ENCODE measurements at places on chromosomes 16 and 17. TPM values are rescaled to one million over a fixed set of nuclear protein-coding genes. Genes with fewer than 3 reads are reported as not detected.

The TOP2A gene
- 0.28 TPM for polyA plus RNA-seq

GRCh38 chr17:19345067-19345460 lies 17.5 kb downstream of the B9D1 start:
- no peak for DNase-seq

DNA sequence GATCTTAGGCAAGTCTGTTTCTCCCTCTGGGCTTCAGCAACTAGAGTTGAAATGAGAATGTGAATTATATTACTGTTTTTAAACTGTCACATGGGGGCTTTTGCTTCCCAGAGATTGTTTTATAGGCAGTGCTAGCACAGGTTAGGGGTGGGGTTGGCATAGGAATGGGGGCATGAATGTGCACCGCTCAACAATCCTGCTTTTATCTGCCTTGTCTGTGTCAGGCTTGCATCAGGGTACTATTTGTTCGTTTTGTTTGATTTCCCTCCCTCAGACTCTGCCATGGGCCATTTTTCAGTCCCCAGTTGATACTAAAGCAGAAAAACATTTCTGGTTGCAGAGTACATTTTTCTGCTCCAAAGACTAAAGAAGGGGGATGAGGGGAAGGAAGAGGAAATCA lies 34.6 kb upstream of the IRX6 start:
- no peak for DNase-seq

DNA sequence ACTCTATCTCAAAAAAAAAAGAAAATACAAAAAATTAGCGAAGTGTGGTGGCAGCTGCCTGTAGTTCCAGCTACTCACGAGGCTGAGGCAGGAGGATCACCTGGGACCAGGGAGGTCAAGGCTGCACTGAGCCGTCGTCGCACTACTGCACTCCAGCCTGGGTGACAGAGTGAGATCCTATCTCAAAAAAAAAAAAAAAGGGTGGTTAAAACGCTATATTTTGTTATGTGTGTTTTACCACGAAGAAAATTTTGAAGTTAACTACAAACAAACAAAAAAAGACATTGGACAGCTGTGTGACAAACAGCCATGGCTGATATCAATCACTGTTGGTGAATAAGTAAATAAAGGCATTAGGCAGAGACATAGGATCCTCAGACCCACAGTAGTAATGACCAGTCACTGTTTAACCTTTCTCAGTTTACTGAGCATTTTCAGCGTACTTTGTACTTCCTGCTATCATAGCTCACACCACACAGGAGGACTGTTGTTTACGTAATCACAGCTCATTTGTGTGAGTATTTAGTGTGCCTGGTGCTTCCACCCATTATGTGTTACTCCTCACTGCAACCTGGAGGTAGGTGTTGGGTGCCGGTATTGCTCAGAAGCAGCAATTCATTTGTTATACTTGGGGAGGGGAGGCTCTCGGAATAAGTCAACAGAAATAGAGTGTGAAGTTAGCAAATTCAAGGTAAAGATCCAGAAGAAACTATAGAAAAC lies 55.4 kb downstream of the COPRS start:
- DNase-seq = no peak

The PNPO gene
- polyA plus RNA-seq = 29.7 TPM

- DNase-seq = no peak
Observed at GRCh38 chr16:5075637-5076036, 4.0 kb downstream of the ALG1 start.

GRCh38 chr16:87747626-87748414 lies 18.0 kb downstream of the KLHDC4 start:
- no peak for DNase-seq

DNA sequence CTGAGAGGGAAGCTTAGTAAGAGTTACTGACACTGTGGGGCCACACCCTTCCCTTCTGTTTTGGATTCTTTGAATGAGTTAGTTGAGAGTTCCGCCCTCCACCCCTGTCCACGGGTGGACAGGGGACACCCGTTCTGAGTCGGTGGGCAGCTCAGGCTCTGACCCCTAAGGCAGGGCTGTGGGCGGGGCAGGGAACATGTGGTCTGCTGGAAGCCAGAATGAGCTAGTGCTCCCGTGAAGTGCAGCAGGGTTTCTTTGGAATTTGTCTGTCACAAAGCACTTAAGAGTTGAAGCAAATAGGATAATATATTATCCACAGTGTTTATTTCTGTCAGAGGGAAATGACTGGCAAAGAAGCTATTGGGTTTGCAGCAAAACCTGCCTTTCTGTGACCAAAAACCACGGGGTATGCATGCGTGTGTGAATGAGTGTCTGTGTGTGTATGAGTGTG lies 90.1 kb downstream of the CLEC16A start:
- no peak for DNase-seq

The CES5A gene
- not detected for polyA plus RNA-seq

GRCh38 chr17:2690165-2691068 lies 21.1 kb downstream of the CLUH start:
- no peak for DNase-seq

The RTN4RL1 gene
- polyA plus RNA-seq = 0.11 TPM

The CRYBA1 gene
- not detected for polyA plus RNA-seq

The HOXB6 gene
- not detected for polyA plus RNA-seq

DNA sequence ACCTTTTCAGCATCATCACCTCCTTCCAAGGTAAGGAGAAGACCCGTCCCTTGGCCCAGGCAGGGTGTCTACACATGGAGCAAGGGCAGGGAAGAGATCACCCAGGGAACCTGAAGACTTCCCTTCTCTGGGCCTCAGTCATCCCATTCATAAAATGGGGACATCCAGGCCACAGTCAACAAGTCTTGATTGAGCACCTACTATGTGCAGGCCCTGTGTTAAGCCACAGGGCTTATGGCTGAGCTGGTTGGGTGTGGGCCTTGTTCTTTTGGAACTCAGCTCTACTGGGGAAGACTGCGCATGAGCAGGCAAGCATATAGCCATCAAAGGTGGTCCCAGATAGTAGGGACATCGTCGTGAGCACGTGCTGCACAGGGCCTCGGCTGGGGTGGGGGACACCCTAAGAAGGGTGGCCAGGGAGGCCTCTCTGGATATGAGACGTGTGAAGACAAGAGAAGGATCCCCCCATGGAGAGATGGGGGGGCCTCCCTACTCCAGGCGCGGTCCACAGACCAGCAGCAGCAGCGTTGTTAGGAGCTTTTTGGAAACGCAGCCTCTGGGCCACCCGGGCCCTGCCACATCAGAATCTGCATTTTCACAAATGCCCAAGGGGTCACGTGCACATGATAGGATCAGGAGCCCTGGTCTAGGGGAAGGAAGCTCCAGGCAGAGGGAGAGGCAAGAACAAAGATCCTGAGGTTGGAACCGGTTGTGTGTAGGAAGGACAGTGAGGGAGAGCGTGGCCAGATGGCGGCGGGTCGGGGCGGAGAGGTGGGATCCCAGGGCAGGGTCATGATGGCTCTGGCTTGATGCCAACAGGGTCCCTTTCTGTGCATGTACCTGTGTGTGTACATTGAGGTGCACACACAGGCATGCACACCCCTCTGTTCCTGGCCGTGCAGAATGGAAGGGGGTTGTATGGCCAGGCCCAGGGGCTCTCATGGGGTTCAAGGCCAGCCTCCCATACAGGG lies 5.9 kb upstream of the ADGRG3 start:
- no peak for DNase-seq

GRCh38 chr16:14148016-14148415 lies 76.9 kb downstream of the MRTFB start:
- DNase-seq = no peak

GRCh38 chr16:85634747-85635544 lies 21.8 kb downstream of the GSE1 start:
- DNase-seq = no peak

DNA sequence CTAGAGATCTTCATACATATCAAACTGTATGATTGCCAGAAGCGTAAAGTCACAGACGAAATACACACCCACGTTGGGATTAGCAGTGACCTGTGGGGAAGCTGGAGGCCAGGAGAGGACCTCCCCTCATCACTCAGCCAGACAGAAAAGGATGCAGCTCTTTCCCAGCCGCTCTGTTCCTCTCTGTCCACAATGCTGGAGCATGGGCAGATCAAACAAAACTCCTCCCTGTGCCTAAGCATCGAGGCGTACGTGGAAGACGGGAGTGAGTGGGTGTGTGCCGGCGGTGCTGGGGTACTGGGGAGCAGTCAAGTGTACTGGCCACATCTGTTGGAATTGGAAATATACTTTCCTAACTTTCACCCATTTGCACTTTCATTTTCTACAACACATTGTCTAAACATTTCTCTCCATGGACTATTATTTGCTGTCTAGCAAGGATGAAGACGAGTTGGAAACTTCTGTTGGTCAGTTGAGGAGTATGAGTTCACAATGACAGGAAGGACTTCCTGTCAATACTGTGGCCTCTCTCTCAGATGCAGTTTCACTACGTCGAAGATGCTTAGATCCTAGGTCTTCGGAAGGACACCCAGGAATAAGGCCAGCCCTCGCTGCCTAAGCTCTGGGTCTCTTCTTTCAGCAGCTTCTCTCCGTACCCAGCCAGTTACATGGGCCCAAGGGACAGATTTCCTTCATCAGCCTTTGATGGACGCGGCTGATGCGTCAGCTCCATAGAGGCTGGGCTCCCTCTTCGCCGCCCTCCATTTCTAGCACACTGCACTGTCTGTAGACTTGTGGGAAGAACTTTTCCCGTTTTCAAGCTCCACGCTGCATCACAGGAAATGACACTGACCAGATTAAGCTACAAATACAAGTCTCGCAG lies 30.6 kb upstream of the ENDOV start:
- no peak for DNase-seq

- DNase-seq = no peak
Observed at GRCh38 chr16:21642861-21643260, 9.5 kb downstream of the IGSF6 start.

The NPEPPS gene
- 53.1 TPM for polyA plus RNA-seq

The PRR35 gene
- polyA plus RNA-seq = not detected

DNA sequence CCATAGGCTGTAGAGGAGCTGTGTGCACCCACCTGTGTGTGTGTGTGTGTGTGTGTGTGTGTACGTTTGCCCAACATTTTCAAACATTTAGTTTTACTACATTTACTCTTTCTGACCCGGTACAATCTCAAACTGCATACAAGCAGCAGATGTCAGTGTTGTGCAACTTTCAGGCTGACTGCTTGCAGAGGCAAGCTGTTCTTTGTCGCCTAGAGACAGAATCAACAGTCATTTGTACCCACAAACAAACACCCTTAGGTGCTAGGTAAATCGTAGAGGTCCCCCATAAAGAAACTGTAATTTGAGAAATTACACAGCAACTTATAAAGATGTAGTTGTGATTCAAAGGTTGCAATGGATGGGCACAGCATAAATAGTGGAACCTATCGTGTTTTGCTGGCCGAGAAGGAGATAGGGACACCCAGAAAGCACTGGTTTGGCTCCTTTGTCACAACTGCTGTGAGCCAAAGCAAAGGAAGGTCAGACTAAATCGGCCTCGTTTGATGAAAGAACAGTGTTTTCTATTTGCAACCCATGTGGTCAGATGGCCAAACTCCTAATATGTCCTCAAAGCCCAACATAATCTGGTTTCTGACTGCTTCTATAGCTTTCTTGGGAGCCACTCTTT lies 478.4 kb downstream of the TOX3 start:
- no peak for DNase-seq

GRCh38 chr17:14771543-14771942 lies 470.7 kb downstream of the HS3ST3B1 start:
- DNase-seq = no peak

DNA sequence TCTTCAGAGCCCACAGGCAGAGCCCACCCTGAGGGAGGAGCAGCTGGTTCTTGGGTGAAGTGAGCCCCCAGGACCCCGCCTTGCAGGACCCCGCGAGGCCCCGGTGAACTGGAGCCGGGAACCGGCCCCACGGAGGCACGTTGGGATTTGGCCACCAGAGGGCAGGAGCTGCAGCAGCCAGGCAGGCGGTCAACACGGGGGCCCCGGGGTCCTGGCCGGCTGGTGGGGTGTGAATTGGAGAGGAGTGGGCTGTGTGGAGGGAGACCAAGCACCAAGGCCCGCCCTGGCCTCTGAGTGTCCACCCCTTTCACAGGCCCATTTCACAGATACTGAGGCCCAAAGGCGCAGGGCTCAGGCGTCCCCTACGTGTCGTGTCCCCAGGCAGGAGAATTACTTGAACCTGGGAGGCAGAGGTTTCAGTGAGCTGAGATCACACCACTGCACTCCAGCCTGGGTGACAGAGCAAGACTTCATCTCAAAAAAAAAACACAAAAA lies 2.2 kb downstream of the DPEP1 start:
- no peak for DNase-seq

The CLEC10A gene
- polyA plus RNA-seq = 22.7 TPM

The ASPA gene
- polyA plus RNA-seq = not detected

The LDHD gene
- 3.7 TPM for polyA plus RNA-seq

The PYY gene
- not detected for polyA plus RNA-seq

- no peak for DNase-seq
Observed at GRCh38 chr17:2043785-2044184, 2.0 kb downstream of the OVCA2 start.

The TERB1 gene
- polyA plus RNA-seq = not detected

The RMI2 gene
- 0.24 TPM for polyA plus RNA-seq

DNA sequence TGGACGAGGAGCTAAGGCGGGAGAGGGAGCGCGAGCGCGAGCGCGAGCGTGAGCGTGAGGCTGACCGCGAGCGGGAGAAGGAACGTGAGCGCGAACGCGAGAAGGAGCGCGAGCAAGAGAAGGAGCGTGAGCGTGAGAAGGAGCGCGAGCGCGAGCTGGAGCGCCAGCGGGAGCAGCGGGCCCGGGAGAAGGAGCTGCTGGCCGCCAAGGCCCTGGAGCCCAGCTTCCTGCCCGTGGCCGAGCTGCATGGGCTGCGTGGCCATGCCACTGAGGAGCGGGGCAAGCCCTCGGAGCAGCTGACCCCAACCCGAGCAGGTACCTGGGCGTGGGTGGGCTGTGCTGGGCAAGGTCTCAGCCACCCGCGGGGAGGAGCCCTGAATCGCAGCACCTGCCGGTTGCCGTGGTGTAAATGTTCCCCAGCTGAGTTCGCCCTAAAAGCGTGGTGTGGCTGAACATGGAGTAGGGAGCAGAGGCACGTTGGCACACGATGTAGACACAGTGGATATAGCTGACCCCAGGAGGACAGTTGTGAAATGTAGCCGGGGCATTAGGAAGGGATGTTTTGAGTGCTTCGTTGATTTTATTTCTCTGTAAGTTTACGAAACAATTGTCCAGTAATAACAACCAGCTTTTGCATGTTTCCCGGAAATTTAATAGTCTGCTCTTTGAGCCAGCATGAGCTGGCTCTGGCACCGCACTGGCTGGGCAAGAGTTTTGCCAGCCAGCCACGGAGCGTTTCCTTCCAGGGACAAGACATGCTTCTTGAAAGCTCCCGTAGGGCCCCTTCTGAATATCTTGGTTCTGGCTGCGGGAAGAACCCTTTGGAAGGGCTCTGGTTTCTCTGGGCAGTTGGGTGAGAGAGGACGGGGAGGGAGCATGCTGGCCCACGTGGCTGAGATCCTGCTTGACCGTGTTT lies 32.1 kb downstream of the GINS2 start:
- DNase-seq = no peak

- peak; percentile 81 for DNase-seq
Observed at GRCh38 chr17:31274252-31274651, 22.8 kb downstream of the OMG start.

GRCh38 chr16:79372503-79373184 lies 227.9 kb downstream of the MAF start:
- DNase-seq = peak; percentile 60

- DNase-seq = no peak
Observed at GRCh38 chr17:16282522-16282921, 65.5 kb downstream of the PIGL start.

- no peak for DNase-seq
Observed at GRCh38 chr16:14502932-14503741, 126.9 kb downstream of the PARN start.
